ENCODE measurements at places on chromosomes 7 and 10.

DNA sequence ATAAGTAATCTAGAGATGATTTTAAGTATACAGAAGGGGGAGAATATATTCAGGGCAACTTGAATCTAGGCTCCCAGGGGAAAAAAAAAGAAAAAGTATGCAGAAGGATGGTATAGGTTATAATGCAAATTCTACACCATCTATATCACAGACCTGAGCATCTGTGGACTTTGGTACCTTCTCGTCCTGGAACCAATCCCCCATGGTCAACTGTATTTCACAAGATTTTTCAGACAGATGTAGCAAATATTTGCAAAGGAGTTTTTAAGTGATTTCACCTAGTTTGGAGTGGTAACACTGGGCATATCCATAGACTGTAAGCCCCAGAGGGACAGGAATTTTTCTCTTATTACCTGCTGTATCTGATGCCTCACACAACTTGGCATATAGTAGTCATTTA lies 58.8 kb downstream of the NOC3L start:
- no peak for DNase-seq
- no peaks in the 10 kb centered on the region for H3K36me3 ChIP-seq
- no peak overlapping the region for H3K4me3 ChIP-seq
- no peak overlapping the region for H3K27ac ChIP-seq

DNA sequence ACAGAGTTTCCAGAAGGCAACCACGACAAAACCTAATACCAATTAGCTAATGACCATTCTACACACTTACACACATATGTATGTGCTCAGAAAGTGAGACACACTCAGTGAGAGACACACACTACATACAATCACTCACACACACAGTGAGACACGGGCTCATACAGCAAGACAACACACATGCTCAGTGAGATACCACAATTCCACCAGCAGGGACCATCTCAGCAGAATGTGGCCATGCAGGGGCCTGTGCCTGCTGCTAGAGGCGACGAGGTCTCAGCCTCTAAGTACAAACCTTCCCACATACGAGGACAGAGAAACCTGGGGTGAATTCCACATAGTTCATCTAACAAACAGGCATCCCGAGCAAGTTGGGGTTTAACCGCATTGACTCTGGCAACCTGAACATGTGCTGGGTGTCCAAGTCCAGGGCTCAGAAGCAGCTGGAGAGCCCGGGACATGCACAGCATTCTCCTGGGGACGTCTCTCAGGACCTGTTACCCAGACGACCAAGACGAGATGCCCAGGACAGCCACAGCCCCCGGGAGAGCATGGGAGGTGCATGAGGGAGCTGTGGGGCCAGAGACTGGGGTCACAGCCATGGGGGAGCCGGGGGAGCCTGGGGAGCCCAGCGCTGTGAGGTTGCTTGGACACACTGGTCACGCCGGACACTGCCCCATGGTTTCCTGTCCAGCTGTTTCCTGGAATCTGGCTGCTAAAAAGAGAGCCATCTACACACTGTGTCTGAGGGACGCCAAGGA lies 523.6 kb downstream of the PTPRN2 start:
- no peak overlapping the region for H3K27ac ChIP-seq
- no peak for DNase-seq
- no peak overlapping the region for H3K4me3 ChIP-seq
- no peaks in the 10 kb centered on the region for H3K4me1 ChIP-seq
- H3K36me3 ChIP-seq, result no peaks in the 10 kb centered on the region
- no peaks in the 10 kb centered on the region for H3K27me3 ChIP-seq

DNA sequence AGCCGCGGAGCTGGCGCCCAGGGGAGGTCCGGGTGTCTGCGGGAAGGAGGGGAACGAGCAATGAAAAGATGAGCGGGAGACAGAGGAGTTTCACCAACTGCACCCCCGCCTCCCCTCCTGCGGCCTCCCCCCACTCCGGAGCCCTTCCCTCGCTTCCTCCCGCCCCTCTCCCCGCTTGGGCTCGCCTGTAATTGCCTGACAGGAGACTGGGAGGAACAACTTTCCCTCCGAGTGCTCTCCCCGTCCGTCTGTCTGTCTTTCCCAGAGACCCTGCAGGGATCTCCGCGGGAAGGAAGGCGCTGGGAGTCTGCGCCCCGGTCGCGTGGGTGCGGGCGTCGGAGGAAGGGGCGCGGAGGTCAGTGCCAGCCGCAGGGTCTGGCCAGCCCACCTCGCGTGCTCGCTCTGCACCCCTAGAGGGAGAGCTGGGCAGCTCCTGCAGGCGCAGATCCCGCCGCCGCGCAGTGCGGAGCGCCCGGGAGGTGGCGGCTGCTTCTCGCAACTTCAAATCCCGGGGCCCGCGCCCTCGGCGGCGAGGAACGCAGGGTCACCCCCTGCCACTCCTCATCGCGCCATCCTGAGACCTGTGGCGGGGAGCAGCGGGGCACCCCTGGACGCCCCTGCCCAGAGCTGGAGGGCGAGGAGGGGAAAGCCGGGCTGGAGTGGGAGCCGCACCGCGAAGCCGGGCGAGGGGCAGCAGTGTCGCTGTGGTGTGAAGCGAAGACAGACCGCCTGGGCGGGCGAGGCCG lies 511 bp upstream of the NRP1 start:
- H3K36me3 ChIP-seq, result no peaks in the 10 kb centered on the region
- peaks cover 3% of the 10 kb centered on the region for H3K4me1 ChIP-seq
- peaks cover 56% of the 10 kb centered on the region for H3K27me3 ChIP-seq

GRCh38 chr10:126337251-126337810 lies 50.9 kb downstream of the ADAM12 start:
- no peaks in the 10 kb centered on the region for H3K27me3 ChIP-seq
- no peaks in the 10 kb centered on the region for H3K4me1 ChIP-seq
- DNase-seq, result no peak

GRCh38 chr10:5512331-5512730 lies 12.4 kb upstream of the CALML3 start:
- no peaks in the 10 kb centered on the region for H3K27me3 ChIP-seq
- H3K4me3 ChIP-seq, result no peak overlapping the region
- no peaks in the 10 kb centered on the region for H3K36me3 ChIP-seq
- 0 out of 2 replicates have a peak, but pooled peaks cover 3% of the 10 kb centered on the region for H3K4me1 ChIP-seq
- H3K27ac ChIP-seq, result no peak overlapping the region

- no peak overlapping the region for H3K4me3 ChIP-seq
- peaks cover 4% of the 10 kb centered on the region for H3K36me3 ChIP-seq
- no peak for DNase-seq
- H3K4me1 ChIP-seq, result peaks cover 19% of the 10 kb centered on the region
- H3K27ac ChIP-seq, result no peak overlapping the region
Measured at GRCh38 chr7:75635036-75635435, 103.7 kb downstream of the HIP1 start.

DNA sequence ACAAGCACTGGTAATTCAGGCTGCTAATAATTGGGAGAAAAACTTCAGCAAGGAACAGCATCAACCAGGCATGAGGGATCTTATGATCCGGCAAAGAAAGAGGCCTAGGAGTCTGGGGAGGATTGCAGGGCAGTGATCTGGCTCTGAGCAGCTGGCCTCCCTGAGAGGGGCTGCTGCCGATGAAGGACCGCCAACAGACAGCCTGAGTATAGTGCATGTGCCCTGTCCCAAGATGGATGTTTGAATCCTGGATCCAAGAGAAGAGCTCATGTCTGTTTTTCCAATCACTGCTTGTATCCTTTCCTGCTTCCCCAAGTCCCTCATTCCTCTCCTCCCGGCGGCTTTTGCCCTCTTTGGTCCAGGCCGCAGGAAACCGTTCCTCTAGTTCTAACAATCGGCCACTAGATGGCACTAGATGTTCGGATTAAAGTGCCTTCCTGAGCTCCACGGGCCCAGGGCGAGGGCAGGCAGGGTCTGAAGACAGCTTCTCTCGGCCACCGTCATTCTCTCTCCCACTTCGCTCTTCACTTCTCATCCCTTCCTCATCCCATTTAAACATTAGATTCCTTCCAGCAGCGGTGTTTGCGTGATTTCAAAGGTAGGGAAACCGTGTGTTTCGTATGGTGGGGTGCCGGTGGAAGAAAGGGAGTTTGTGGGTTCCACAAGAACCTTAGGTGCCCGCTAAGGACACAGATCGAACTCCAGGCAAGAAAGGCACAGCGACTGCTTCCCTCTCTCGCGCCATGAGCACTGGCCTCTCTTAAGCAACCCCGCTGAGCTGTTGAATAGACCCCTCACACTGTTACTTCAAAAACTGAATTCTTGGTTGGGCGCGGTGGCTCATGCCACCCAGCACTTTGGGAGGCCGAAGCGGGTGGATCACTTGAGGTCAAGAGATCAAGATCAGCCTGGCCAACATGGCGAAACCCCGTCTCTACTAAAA lies 82.4 kb downstream of the ADCYAP1R1 start:
- no peaks in the 10 kb centered on the region for H3K36me3 ChIP-seq
- no peak overlapping the region for H3K4me3 ChIP-seq
- no peaks in the 10 kb centered on the region for H3K27me3 ChIP-seq
- DNase-seq, result peak; percentile 84
- H3K4me1 ChIP-seq, result no peaks in the 10 kb centered on the region
- no peak overlapping the region for H3K27ac ChIP-seq

- H3K36me3 ChIP-seq, result no peaks in the 10 kb centered on the region
- DNase-seq, result peak; percentile 81
- peaks cover 2% of the 10 kb centered on the region for H3K4me1 ChIP-seq
- H3K4me3 ChIP-seq, result peak overlapping the region; percentile 52
- 0 out of 2 replicates have a peak overlapping the region, but pooled peaks have one; percentile 7 for H3K27ac ChIP-seq
Measured at GRCh38 chr10:80356989-80357850, 639 bp downstream of the DYDC2 start.

DNA sequence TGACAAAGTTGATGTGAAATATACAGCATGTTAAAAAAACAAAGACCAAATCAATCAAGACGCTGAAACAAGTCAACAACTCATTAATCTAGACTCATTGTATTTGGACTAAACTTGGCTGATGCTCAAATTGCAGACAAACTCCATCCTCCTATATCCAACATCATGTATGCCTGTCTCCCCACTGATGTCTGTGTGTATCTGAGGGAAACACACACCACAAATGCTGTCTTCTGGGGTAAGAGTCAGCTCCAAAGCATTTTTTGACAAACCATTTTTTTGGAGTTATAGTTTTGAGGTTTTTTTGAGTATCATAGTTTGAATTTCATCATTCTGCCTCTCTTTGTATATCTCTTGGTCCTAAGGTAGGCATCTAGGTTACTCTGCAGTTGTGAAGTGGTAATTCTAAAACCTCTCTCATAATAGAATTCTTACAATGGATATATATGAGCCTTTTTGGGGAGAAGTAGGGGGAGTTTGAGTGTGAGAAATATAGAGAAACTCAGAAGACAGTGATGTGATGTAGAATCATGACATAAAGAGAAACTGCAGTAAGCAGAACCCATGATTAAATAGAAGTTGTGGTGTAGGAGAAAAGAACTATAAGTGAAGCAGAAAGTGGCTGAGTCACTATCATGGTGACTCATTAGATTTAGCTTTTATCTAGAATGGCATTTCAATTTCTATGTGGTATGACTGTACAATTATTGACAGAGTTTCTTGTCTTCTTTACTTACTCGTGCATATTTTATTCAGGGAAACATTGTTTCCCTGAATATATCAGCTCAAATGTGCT lies 1531.1 kb upstream of the LRRTM3 start:
- no peak overlapping the region for H3K27ac ChIP-seq
- no peaks in the 10 kb centered on the region for H3K4me1 ChIP-seq
- H3K27me3 ChIP-seq, result no peaks in the 10 kb centered on the region
- DNase-seq, result no peak
- no peak overlapping the region for H3K4me3 ChIP-seq

DNA sequence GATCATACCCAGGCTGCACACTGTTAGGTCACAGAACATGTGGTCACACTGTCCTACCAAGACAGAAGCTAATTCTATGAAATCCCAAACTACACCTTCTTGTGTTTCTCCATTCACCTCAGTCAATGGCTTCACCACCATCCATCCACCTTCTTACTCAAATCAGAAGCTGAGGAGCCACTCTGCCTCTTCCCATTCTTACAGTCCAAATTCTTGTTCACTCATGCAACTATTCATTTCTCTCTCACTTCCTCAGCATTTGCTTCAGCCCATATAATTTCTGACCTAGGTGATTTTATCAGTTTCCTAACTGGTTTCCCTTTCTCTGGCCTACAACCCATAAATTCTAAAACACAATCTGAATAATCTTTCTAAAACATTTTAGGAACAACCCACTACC lies 229.2 kb downstream of the LRRN3 start:
- DNase-seq, result no peak
- no peak overlapping the region for H3K27ac ChIP-seq
- H3K4me1 ChIP-seq, result no peaks in the 10 kb centered on the region
- H3K36me3 ChIP-seq, result no peaks in the 10 kb centered on the region
- H3K27me3 ChIP-seq, result no peaks in the 10 kb centered on the region
- H3K4me3 ChIP-seq, result no peak overlapping the region

DNA sequence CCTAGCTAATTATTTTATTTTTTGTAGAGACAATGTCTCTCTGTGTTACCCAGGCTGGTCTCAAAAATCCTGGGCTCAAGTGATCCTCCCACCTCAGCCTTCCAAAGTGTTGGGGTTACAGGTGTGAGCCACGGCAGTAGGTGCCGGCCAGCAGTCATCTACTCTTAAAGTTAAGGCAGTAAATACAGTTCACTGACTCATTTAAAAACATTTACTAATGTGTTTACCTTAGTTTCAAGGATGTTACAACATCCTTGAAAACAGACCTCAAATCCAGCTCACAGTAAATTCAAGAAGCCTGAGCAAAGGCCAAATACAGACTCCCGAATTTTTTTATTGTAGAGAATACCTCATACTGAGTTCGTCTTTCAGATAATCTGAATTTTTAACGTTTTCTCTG lies 29.6 kb upstream of the ABCB4 start:
- no peak overlapping the region for H3K4me3 ChIP-seq
- no peaks in the 10 kb centered on the region for H3K36me3 ChIP-seq
- no peak overlapping the region for H3K27ac ChIP-seq
- no peaks in the 10 kb centered on the region for H3K27me3 ChIP-seq
- DNase-seq, result no peak
- H3K4me1 ChIP-seq, result no peaks in the 10 kb centered on the region

- H3K27ac ChIP-seq, result no peak overlapping the region
- no peaks in the 10 kb centered on the region for H3K27me3 ChIP-seq
- no peaks in the 10 kb centered on the region for H3K36me3 ChIP-seq
- H3K4me3 ChIP-seq, result no peak overlapping the region
- no peak for DNase-seq
- H3K4me1 ChIP-seq, result no peaks in the 10 kb centered on the region
Measured at GRCh38 chr7:135843214-135843613, 94.6 kb upstream of the FAM180A start.

DNA sequence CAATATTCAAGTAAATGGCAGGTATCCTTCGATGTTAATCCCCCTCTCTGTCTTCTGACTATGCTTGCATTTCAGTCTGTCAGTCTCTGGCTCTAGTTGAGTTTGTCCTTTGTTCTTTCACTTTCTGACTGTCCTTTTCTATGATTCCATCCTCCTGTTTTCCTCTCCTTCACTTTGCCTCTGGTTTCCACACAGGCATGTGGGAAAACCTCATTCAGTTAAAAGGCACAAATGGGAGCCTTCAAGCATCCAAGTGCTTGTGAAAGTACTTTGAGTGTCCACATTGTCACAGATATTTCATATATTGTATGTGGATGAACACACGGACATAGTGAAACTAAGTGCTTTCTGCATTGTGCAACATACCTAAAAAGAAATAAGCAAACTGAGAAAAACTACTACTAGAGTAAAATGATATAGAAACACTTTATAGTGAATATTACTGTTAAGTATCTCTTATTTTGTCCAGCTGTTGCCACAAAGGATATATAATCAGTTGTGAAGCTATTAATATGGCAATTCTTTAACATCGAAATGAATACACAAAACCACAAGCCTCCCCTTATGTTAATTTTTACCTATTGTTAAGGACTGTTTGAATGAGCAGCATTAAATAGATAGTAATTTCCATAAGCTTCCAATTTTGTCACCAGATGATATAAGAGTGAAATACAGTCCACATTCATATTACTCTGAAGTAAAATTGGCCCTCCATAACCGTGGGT lies 71.7 kb downstream of the NRBF2 start:
- H3K27me3 ChIP-seq, result no peaks in the 10 kb centered on the region
- no peaks in the 10 kb centered on the region for H3K4me1 ChIP-seq
- peaks cover 9% of the 10 kb centered on the region for H3K36me3 ChIP-seq

Measured in H1 (cell line).